ENCODE measurements at places on chromosomes 13 and 19.

GRCh38 chr19:41887711-41888382 lies 4.9 kb downstream of the ARHGEF1 start:
- peak; percentile 66 for DNase-seq

GRCh38 chr19:5627395-5627904 lies 4.6 kb downstream of the SAFB start:
- no peak for DNase-seq

- DNase-seq: no peak
Observed at GRCh38 chr19:31553846-31554215, 204.6 kb upstream of the TSHZ3 start.

DNA sequence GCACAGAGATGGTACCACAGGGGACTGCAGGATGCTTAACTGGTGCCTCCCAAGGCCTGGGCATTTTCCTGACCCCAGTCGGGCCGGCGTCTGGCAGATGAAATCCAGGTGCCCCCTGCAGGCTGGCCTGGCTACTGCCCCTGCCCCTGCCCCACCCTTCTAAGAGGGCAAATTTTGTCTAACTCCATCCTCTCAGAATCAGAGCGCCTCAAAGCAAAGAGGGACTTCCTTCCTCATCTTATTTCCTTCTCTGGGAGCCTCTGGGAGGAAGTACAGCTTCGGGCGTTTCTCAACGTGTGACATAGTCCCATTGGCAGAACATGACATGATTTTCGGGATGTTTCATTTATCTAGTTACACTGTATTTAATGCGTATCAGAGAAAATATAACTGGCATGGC lies 2.7 kb downstream of the PRKACA start:
- peak; percentile 41 for DNase-seq

GRCh38 chr19:623974-624373 lies 9.4 kb downstream of the POLRMT start:
- DNase-seq: no peak

DNA sequence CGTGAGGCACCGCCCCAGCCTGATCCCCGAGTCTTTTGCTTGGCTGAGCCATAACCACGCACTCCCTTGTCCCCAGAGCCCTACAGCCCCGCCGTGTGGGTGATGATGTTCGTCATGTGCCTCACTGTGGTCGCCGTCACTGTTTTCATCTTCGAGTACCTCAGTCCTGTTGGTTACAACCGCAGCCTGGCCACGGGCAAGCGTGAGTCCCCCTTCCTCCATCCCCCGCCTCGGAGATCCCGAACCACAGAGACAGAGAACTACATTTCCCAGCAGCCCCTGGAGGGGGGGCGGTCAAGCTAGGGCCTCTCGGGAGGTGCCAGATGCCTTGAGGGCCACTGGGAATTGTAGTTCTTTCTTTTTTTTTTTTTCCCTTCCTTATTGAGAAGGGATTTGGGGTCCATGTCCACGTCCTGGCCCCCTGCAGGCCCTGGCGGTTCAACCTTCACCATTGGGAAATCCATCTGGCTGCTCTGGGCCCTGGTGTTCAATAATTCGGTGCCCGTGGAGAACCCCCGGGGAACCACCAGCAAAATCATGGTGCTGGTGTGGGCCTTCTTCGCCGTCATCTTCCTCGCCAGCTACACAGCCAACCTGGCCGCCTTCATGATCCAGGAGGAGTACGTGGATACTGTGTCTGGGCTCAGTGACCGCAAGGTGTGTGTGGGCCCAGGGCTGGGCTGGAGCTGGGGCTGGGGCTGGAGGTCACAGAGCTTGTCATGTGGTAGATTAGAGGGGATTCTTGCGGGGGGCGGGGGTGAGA lies 25.9 kb downstream of the GRIN2D start:
- peak; percentile 67 for DNase-seq

GRCh38 chr19:56253737-56254136 lies 18.8 kb upstream of the EDDM13 start:
- DNase-seq: no peak

GRCh38 chr19:37931881-37932655 lies 25.1 kb downstream of the SIPA1L3 start:
- DNase-seq: no peak
